Kasumi-1 (cell line): ENCODE measurements at places on chromosomes 3 and 15.

DNA sequence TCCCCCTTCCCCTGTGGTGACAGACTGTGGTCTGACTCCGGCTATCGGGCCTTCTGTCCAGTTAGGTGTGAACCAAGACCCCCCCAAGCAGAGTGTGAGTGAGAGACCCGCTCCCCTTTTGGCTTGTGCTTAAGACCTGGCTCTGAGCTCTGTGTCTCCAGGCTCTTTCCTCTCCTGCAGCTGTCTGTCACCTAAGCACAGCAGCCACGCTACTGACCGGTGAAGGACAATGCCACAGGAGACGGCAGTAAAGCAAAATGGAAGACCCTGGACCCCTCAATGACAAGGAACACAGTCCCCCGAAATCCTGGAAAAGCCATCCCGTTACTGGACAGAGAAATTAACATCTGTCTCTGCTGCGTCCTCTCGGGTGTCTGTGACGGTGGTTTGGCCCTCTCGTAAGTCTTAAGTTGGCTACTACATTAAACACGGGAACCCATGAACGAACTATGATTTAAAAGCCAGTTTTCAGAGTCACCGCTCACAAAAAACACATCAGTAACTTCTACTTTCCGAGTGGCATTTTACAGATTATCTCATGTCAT lies 53.7 kb downstream of the CHSY1 start:
- no peak for DNase-seq

DNA sequence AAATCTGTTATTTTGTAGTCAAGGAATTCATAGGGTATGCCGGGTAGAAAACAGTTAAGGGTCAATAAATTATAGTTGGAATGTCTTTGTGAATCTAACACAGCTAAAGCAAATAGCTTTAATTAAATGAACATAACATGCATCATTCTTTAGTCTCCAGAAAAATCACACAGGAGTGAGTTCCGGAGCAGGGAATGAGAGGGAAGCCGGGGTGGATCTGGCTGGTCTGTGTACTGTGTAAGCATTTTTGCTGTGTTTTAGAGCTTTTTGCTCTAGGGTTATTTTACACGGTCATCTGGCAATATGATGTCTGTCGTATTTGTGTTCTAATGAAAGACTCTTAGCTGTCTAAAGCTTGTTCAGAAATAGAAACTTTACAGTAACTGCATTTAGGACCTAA lies 57.5 kb downstream of the MED12L start:
- DNase-seq: no peak

DNA sequence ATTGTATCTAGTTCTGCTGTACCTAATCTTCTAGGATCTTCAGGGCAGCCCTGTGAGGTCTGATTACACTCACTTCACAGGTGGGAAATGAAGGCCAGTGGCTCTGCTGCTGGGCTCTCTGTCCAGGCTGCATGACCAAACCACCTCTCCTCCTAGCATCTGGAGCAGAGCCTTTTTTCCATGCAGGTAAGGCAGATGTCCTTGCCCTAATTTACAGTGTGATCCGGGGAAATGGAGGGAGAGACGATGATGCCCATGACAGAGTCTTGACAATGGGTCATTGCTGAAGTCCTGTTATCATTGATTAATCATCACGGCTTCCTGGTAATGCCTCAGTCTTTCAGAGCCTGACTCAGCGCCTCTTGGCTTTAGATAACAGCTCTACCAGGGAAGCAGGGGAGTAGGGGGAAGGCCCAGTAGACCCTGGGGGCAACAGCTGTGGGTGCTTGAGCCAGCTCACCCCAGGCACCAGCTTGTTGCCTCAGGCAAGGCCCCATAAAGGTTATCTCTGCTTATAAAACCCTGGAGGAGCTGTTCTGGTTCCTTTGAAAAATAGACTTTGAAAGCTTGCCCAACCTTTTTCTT lies 153.4 kb downstream of the GABRG3 start:
- no peak for DNase-seq

DNA sequence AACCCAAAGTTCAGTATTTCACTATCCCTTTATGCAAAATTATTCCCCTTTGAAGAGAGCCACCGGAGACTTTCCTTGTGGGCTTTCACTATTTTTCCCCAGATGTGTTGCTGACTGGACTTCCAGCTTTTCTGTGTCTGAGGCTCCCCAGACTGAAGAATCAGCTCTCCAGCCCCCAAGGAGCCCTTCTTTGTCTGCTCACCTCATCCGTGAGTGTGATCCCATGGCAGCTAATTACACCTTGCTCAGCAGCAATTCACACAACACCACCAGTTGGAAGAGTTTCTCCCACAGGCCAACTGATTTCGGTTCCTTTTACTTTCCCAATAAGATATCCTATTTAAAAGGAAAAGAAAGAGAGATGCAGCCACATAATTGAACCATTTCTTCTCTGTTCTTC lies 249.5 kb upstream of the TRIM42 start:
- no peak for DNase-seq

DNA sequence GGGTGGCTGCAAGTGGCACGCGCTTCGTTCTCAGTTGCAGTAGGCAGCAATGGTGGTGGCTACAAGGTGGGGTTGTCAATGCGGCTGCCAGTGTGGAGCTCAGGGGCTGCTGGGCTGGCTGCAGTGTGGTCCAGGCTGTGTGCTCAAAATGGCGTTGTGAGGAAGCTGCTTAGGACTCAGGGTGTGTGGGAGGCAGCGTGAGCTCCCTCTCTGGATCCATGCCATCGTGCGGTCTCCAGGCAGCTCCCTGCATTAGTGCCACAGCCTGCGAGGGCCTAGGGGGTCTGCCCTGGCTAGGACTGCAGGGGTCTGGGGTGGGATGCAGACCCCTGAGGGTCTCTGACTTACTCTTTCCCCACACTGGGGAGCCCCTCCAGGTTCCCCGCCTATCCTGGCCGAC lies 397.2 kb downstream of the OCA2 start:
- no peak for DNase-seq

DNA sequence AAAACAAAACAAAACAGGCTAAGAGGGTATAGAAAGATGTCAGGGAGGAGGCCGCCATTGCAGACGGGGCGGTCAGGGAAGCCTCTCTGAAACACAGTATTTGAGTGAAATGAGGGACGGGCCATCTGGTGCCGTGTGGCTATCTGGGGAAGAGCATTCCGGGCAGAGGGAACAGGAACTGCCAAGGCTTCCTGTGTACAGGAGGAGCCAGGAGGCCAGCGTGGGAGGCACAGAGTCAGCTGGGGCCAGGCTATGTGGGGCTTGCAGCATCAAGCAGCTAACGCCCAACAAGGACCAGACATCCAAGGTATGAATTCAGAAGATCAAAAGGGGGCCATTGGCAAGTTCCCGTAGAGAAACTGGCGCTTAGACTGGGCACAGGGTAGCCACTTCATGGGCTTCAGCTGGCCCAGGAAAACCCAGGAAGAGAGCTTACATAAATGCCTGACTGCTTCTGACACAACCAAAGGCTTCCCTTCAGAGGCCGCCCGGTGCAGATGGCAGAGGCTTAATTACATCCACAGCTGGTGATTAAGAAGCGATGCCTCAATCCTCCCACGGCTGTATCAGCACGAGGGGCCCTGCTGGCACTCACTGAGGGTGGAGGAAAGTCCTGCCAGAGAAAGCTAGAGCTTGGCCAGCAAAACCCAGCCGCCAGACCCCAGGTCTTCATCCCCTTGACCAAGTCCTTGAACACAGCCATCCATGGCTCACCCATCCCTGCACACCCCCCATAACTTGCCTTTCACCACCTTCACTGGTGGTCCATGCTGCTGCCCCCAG lies 144.9 kb downstream of the MEGF11 start:
- no peak for DNase-seq

GRCh38 chr3:51269466-51269865 lies 115.6 kb upstream of the MANF start:
- no peak for DNase-seq

- no peak for DNase-seq
These were observed 289.8 kb downstream of the ZBTB20 start for GRCh38 chr3:114857299-114857701.

GRCh38 chr15:39171944-39172368 lies 408.9 kb upstream of the THBS1 start:
- DNase-seq: peak; percentile 27

GRCh38 chr3:129344540-129345220 lies 66.0 kb downstream of the HMCES start:
- peak; percentile 9 for DNase-seq

DNA sequence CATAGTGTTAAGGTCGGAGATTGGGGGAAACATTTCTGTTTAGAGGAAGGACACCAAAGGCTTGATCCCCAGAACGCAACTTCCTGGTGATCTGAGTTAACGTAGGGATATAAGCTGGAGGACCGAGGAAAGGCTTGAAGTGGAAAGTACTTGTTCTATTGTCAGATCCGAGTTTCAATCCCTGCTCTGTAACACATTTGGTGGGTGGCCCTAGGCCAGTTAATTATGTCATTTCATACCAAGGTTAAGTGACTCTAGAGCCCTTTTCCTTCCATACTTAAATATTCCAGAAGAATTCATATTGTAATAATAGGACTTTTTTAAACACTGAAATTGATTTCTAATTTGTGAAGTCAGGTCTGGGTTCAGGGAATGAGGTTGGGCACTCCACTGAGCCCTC lies 80.9 kb downstream of the RPLP1 start:
- DNase-seq: no peak

DNA sequence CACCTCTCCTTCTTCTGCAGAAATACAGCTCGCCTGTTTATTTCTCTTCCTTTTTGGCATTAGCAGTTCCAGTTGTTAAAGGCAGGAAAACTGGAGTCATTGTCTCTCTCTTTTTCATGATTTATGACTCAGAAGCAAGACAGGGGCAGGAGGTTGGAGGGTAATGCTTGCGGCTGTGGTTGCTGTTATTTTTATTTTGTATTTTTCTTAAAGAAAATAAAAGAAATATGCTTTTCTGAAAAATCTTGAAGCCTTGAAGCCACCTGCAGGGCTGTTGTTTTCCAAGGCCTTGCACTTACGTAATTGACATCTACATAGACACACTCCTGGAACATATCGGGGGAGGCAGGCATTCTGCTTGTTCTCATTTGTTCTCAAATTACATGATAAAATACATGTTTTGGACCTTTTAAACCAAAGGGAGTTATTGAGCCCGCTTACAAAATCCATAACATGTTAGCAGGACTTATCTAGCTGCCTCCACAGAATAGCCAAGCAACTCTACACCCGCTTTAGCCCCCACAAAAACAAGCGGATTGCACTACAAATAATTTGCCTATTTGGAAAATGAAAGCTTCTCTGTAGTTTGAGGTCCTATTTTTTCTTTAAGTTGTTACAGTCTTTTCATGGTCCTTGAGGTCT lies 1004.6 kb upstream of the NR2F2 start:
- no peak for DNase-seq

DNA sequence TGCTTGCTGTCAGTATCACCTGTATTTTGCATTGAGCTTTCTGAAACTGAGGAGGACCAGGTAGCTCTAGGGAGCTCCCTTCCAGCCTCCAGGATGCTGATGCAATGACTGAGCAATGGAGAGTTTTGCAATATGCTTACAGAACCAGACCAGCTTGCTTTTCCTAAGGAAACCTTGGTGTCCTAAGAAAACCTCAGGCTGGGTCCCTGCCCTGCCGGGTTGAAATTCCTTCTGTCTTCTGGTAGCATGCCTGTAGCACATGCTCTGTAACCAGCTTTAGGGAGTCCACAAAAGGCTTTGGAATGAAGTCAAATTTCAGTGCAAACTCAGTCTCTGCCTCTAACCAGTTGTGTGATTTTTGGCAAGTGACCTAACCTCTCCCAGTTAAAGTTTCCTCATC lies 65.8 kb upstream of the GSK3B start:
- no peak for DNase-seq

DNA sequence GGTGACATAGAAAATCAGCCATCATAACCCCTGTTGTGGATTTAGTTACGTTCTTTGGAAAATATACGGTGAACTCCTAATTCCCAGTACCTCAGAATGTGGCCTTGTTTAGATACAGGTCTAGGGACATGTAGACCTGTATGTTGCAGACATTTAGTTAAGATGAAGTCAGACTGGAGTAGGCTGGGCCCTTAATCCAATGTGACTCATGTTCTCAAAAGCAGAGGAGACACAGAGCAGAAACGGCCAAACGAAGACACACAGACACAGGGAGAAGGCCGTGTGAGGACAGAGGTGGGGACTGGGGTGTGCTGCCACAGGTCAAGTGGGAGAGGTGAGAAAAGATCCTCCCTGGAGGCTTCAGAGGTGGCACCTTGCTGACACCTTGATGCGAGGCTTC lies 119.0 kb upstream of the PROK2 start:
- no peak for DNase-seq

GRCh38 chr3:32303977-32304881 lies 65.7 kb downstream of the CMTM8 start:
- DNase-seq: no peak

- no peak for DNase-seq
These were observed 255.6 kb upstream of the SEMA6D start for GRCh38 chr15:47461652-47462141.

- no peak for DNase-seq
These were observed 9.8 kb downstream of the LARS2 start for GRCh38 chr3:45398178-45398577.

GRCh38 chr3:184693011-184693975 lies 18.6 kb downstream of the MAGEF1 start:
- no peak for DNase-seq

DNA sequence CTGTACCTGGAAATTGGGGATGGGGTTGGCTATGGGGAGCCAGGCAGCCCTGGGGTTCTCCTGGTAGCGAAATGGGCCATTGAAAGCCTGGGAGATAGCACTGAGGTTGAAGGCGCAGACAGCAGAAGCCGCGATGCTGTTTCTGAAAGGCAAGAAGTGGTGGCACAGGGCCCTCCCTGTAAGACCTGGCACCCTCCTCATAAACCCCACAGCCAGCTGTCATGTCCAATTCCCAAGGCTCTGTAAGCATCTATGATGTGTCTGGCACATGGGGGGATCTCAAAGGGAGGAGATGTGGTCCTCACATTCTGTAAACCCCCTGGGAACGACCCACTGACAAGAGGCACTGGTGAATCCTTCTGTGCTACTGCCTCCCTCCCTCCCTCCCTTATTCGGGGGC lies 104.0 kb downstream of the SEMA5B start:
- no peak for DNase-seq

- DNase-seq: no peak
These were observed 58.0 kb upstream of the ZNF148 start for GRCh38 chr3:125433091-125433534.

GRCh38 chr15:90225504-90226234 lies 8.1 kb downstream of the CIB1 start:
- DNase-seq: no peak

GRCh38 chr3:42192334-42193200 lies 73.4 kb downstream of the CCK start:
- DNase-seq: peak; percentile 27

DNA sequence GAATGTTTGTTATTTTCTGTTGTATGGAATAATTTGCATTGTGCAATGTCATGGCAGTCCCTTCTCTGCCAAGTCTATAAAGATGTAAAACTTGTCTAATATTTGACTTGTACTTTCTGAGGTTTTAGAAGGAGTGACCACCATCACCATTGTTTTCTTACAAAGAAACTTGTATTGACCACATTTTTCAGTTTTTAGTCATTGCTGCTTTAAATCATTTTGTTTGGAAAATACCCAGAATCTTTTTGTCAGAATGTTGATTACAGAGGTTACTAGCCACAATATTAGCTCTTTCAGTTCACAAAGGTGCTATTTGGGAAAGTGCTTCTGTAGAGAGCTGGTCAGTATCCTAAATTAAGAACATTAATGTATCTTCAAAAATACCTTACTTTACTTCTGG lies 532.4 kb upstream of the GBE1 start:
- DNase-seq: no peak
